ENCODE measurements at places on chromosomes 4 and X. TPM values are rescaled to one million over a fixed set of nuclear protein-coding genes. Genes with fewer than 3 reads are reported as not detected.

DNA sequence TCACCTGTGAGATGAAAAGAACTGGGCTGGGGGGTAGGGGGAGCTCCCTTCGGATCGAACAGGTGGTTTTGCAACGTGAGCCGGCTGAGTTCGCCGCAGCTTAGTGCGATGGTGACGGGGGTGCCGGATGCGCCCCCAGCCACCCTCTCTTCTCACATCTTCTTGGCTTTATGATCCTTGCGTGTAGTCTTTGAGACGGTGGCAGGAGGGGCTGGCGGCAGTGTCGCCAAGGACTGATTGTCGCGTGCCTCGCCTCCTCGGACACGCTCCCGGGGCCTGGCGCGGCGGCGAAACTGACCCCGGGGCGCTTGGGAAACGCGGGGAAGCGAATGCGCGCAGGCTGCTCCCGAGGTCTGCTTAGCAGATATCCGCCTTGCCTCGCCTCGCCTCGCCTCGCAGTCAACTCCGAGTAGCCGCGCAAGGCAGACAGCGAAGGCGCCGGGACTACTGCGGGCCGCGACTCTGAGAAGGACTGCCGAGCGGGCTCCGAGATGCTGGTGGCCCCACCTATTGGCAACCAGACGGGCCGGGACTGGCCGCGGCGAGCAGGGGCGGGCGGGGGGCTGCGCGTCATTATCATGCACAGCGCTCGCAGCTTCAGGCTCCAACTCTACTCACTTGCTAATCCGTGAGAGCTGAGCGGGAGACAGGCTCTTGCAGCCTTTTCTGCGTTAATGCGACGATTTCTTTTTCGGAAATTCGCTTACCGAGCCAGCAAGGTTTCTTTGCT is 1.5 kb downstream of the GRID2 start:
- peak; percentile 92 for DNase-seq

Gene MUC7
- total RNA-seq, result not detected

DNA sequence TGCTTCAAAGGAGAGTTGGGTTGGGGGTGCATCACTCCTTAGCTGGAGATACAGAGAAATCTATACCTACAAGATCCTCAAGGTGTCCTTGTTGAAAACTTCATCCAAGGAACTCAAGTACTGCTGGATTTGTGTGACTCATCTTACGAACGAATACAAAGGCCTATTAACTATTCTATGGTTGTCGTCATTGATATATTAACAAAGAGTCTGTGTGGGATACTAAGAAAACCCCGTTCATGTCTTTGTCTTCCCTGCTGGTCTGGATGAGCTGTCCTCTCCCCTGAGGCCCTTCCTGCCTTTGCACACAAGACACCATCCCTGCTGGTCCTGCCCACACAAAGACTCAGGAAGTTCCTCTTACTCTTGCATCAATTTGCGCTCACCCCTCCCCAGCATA is 54.9 kb upstream of the IRF2 start:
- no peak for DNase-seq

GRCh38 chr4:126071346-126072333 is 756.9 kb downstream of the FAT4 start:
- DNase-seq, result no peak

GRCh38 chr4:73998040-73999011 is at the start of gene CXCL5:
Gene CXCL5, minus strand, starts transcription at chr4:73998677. Its CDS starts 96 bp downstream, at chr4:73998581.
- DNase-seq, result no peak

DNA sequence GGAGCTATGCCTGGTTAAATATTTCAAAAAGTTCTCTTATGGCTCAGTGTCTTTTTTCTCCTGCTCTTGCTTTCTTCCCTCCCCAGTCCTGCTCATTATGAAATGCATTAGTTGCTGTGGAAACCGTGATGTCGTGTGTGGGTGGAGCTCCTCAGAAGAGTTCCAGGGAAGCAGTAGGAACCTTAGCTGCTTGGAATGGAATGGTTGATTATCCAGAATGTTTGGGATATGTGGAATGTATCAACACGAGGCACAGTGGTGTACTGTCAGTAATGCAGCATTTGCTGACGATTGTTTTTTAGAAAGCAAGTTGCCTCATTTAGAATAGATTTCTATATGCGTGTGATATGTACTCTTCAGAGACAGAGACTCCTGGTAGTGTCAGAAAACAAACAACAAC is 333.2 kb downstream of the ARHGAP10 start:
- DNase-seq, result no peak

DNA sequence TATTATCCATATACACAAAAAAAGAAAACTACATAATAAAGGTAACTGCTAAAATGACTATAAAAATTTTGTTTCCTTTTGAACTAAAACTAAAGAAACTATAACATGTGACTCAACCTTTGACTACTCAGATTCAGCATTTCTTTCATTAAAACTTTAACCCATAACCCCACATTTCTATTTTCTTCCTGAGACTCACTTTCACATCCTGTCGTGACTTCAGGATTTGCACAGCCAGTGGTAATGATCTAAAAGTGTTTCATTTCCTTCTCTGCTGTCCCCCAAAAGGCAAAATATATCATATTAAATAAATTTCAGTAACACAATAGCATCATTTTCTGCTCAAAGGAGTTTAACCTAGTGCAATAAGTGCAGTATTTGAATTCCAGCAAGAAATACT is 1022.4 kb upstream of the DIAPH2 start:
- no peak for DNase-seq

GRCh38 chr4:163523791-163524365 is 29.4 kb downstream of the TMA16 start:
- no peak for DNase-seq

- no peak for DNase-seq
These were observed 65.6 kb downstream of the ATXN3L start for GRCh38 chrX:13254076-13254785.

DNA sequence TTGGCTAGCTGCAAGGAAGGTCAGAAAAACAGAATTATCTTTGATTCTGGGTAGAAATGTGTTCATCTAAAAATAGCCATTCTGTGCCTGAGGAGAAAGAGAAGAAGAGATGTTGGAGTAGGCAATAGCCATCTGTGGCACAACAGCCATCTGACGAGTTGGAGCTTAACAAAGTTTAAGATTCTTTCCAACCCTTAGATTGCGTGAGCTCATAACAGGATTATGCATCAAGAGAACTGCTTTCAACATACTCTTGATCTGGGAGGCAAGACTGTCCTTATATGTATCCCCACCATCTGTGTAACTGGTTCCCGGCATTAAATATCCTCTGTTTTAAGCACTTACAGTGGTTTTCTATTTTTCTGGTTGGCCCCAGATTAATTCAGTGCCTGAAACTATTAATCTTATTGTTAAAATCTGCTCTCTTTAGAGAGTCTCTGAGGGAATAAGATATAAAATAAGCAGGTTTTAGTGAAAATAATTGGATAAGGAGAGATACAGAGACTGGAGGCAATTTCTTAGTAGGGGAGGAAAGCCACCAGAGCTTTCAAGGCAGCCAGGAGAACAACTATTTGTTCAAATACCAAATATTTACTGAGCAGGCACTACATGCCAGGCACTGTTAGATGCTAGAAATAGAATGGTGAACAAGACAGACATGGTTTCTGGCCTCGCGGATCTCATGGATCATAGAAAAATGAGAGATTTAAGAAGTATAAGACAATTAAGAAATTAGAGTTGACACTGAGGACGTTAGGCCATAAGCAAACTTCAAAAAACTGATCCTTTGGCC is 398.0 kb downstream of the SMARCA1 start:
- DNase-seq, result no peak

DNA sequence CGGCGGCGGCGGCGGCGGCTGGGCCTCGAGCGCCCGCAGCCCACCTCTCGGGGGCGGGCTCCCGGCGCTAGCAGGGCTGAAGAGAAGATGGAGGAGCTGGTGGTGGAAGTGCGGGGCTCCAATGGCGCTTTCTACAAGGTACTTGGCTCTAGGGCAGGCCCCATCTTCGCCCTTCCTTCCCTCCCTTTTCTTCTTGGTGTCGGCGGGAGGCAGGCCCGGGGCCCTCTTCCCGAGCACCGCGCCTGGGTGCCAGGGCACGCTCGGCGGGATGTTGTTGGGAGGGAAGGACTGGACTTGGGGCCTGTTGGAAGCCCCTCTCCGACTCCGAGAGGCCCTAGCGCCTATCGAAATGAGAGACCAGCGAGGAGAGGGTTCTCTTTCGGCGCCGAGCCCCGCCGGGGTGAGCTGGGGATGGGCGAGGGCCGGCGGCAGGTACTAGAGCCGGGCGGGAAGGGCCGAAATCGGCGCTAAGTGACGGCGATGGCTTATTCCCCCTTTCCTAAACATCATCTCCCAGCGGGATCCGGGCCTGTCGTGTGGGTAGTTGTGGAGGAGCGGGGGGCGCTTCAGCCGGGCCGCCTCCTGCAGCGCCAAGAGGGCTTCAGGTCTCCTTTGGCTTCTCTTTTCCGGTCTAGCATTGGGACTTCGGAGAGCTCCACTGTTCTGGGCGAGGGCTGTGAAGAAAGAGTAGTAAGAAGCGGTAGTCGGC is 528 bp downstream of the FMR1 start:
- peak; percentile 79 for DNase-seq

- DNase-seq, result no peak
These were observed 133.7 kb downstream of the AMELX start for GRCh38 chrX:11426712-11427452.

Gene GLOD5
- not detected for total RNA-seq

Gene ADH6
- 0.19 TPM for total RNA-seq

GRCh38 chrX:34300871-34301270 is 168.8 kb upstream of the FAM47A start:
- DNase-seq, result no peak

DNA sequence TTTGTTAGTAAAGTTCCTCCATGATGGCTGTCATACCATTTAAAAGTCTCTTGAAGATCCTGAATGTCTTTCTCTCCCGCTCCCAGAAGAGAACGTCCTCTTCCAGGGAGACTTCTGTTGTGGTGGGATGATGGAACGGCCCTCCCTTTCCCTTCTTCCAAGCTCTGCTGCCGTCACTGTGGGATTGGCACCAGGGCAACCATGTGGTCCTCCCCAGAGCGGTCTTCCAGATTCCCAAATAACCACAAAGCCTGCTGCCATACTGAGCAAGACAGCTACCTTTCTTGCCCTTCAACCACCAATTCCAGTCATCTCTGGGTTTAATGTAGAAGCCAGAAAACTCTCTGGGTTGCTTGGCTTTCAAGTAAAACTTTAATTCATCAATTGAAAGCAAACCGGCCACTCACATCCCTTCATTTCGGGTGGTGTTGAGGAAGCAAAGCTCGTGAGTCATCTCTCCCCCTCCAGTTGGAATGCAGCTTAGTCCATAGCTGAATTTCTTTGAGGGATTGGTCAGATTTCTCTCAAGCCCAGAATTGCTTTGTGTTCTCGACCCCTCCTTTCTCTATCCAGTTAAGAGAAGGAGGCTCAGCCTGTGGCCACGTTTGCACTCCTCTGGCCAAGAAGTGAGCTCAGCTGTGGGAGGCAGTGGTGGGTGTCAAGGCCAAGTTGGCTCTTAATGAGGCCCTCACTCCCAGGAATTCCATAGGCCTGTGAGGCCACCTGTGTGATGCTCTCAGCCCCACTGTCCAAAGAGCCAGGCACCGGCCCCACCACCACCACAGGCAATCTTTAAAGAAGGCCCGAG is 36.9 kb downstream of the FHDC1 start:
- DNase-seq, result no peak

Gene UGT2B15
- total RNA-seq, result not detected

GRCh38 chr4:22063613-22064012 is 115.0 kb upstream of the KCNIP4 start:
- DNase-seq, result no peak

Gene MEPE
- not detected for total RNA-seq

Gene ARL13A
- total RNA-seq, result not detected

Gene CT83
- not detected for total RNA-seq

Gene SYN1
- 3.7 TPM for total RNA-seq

Gene GABRG1
- total RNA-seq, result not detected

DNA sequence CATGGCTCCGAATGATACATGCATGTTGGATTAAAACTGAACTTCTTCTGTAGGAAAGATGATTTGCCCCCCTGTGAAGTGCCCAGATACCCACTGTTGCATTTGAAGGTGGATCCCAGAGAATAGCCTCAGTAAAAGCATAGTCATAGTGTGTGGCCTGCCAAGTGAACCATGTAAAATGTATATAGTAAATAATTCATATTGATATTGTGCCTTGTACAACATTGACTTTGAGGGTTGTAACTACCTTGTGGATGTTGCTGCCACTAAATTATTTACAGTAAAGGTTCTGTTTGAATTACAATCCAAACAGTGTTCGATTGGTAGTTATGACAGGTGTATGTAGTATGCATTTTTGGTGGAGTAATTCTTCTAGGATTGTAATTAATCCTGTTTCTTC is 19.2 kb downstream of the TMEM131L start:
- DNase-seq, result no peak

DNA sequence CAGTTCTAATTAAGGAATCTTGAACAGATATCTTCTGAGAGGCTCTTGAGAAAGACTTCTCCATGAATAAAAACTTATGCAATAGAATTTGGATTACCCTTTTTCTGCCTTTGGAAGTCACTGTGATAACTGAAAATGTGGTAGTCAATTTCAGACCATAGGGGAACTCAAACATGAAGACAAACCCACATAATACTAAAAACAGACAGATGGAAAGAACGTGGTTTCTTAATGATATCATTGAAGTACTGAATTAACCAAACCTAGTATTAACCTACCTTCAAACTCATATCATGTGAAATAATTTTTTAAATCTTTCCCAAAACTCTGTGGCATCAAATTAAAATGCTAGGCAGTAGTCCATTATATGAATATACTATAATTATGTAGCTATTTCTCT is 153.5 kb downstream of the CAMK2D start:
- no peak for DNase-seq

- DNase-seq, result no peak
These were observed 114.9 kb downstream of the EFHC2 start for GRCh38 chrX:44228621-44229020.

Gene FBXW7
- 21.4 TPM for total RNA-seq

GRCh38 chr4:71752383-71753042 is 31.4 kb downstream of the GC start:
- no peak for DNase-seq

Gene SLC49A3
- total RNA-seq, result 0.85 TPM

Gene PITX2
- total RNA-seq, result not detected

DNA sequence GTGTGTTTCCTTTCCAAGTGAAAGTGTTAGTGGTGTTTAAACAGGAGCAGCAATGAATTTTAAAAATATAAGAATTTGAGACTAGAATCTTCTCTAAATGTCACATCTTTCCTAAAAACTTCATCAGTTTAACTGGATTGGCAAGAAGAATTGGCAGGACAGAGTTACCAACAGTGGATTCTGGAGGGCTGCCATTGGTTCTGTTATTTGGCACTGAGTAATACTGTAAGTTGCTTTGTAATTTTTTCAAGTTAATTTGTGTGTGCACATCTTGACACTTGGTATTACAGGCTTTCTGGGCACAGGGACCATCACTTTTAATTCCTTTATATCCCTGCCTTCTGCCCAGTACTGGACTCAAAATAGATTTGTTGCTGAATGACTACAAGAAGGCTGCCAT is 4.5 kb upstream of the GPRIN3 start:
- no peak for DNase-seq

DNA sequence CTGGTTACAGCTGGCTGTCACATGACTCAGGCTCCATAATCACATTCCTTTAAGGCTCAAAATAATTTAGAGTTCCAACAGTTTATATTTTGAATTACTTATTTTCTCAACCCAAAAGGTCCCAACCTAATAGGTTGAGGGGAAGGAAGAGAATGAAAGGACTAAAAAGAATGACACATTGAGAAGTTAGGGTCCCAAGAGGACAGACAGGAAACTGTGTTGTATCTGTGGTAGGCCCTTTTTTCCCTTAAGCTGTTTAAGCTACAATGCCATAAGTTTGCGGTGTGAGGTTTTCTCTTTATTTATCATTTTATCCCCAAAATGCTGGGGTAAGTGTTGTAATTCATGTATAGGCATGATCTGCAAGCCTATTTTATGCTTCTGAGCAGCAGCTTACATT is 290.2 kb downstream of the ZNF674 start:
- DNase-seq, result no peak

GRCh38 chr4:141534985-141535384 is 101.4 kb upstream of the IL15 start:
- no peak for DNase-seq

Gene TRAPPC11
- 30.2 TPM for total RNA-seq

Measured in chondrocyte (in vitro differentiated cells).